HL-60 (cell line): ENCODE measurements at places on chromosomes 6 and 20.

DNA sequence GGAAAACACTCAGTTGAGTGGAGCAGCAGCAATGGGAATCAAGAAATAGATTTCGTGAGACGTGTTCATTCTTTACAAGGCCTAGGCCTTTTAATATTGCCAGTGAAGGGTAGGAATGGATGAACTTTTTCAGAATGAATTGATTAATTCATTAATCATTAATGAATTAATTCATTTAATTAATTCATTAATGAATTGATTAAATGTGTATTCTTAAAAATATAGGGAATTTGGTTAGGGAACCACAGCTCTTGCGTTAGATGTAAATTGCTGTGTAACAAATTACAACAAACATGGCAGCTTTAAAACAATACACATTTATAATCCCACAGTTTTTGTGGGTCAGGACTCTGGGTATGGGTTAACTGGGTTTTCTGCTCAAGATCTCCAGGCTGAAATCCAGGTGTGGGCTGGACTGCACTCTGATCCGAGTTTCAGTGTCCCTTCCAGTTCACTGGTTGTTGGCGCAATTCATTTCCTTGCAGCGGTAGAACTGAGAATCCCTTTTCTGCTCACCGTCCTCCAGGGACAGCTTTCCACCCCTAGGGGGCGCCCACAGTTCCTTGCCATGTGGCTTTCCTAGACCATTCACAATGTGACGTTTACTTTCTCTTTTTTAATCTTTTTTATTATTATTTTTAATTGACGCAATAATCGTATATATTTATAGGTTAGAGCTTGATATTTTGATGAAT lies 32.8 kb upstream of the BCAS1 start:
- peak; percentile 80 for DNase-seq

DNA sequence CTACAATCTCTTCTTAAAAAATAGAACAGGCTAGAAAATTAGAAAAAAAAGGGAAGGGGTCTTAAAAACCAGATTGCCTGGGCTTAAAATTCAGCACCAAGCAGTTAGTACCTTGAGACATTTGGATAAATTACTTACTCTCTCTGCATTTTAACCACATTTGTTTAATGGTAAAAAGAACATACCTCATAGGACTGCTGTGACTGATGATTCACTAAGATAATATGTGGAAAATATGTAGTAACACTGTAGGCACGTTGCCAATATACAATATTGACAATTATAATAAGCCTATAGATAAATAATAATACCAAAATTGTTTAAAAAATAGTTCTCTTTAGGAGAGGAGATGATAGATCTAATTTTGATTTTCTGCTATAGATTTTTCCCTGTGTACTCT lies 750.4 kb downstream of the TENT5A start:
- no peak for DNase-seq

DNA sequence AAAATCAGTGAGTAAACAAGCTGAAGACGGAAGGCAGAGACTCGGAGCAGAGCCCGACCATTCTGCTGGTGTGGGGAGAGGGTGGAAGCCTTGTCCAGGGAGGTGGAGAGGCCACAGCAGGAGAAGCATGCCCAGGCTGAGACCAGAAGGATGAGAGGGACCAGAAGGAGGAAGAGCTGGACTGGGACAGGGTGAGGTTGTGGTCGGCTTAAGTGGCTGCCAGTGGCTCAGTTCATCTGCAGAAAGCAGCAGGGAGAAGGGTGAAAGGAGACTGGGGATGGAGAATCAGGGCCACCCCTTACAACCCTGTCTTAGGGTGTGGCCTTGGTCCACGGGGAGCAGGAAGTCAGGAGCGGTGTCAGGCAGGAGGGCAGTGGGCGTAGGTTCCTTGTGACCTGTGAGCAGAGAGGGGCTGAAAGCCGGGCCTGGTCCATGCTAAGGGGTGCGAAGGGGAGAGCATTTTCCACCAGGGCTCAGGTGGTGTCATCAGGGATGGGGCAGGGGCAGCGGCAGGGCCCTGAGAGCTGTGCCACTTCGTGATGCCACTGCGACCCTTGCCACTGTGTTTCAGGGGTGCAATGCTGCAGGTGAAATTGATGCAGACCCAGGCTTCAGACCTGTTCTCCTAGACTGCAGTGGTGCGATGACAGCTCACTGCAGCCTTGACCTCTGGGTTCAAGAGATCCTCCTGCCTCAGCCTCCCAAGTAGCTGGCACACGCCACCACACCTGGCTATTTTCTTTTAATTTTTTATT lies 81.1 kb downstream of the TTLL2 start:
- no peak for DNase-seq

DNA sequence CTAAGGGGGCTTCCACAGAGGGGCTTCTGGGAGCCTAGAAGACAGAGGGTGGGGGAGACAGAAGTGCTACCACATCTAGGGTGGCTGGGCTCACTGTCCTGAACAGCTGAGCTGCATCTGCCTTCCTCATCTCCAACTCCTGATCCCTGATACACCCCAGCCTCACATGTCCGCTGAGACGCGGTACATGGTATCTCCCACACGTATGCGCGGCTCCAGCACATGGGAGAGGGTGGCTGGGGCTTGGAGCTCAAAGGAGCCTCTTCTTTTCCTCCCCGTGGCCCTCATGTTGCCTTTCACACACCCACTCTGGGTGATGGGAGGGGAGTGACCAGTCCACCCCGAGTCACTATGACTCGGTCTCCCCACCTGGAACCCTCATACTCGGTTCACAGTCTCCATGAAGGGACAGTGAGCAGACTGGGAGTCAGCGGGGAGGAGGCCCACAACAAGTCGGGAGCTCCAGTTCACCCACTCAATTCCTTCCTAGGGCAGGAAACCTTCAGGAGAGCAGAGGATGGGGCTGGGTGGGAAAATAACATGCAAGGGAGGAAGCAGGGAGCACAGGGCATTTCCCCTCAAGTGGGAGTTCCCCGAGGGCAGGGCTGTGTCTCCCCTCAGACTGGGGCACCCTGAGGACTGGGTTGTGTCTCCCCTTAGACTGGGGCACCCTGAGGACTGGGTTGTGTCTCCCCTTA lies 61.7 kb downstream of the MRPL14 start:
- DNase-seq: no peak

GRCh38 chr6:85077098-85077497 lies 312.7 kb upstream of the TBX18 start:
- DNase-seq: no peak
